NCI-H1105 treated with DMSO at 0.1 percent for 48 hours (cell line): ENCODE measurements at places on chromosomes 7 and 10.

- no peak for DNase-seq
Observed at GRCh38 chr7:8921807-8922206, 488.4 kb downstream of the NXPH1 start.

GRCh38 chr10:71887743-71888142 lies 36.7 kb upstream of the PSAP start:
- DNase-seq: no peak

DNA sequence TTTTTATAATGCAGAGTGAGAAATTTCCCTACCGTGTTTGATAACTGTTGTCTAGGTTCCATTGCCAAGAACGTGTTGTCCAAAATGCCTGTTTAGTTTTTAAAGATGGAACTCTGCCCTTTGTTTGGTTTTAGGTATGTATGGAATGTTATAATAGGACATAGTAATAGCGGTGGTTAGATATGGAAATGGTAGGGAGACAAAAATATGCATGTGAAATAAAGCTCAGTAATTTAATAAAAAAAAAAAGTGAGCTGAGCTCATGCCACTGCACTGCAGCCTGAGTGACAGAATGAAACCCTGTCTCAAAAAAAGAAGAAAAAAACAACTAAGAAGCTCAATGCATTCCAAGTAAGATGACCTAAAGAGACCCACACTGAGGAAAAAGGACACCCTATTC lies 72.9 kb downstream of the ZNF783 start:
- no peak for DNase-seq

DNA sequence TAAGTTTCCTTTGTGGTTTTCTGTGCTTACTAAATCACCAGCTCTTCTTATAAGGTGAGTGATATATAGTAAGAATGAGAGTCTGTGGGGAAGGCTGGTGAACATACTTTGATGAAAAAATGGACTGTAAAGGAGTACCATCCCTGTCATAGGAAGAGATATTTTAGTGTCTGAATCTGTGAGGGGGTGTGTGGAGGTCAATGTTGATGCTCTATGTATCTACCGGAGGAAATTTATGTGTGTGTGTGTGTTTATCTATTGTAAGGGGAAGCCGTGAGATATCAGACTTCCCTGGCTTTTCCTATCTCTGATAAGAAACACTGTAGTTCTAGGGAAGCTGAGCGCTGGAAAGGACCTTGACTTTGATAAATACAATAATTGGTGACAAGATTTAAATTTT lies 179.0 kb downstream of the PCDH15 start:
- no peak for DNase-seq

DNA sequence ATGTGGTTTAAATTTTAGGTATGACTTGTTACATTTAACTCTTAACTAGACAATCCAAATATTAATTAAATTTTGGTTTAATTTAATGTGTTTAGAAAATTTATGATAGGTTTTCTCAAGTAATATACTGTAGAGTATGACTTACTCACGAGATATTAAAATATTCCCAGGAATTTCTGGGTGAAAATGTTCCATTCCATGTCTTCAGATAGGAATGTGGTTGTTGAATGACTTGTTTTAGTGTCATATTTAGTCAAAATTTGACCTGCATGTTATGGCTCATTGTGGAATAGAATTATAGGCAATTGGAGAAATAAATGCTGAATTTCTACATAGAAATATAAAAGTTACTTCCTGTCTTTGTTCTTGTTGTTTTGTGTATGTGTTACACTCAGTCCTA lies 46.7 kb downstream of the SHOC2 start:
- DNase-seq: no peak

DNA sequence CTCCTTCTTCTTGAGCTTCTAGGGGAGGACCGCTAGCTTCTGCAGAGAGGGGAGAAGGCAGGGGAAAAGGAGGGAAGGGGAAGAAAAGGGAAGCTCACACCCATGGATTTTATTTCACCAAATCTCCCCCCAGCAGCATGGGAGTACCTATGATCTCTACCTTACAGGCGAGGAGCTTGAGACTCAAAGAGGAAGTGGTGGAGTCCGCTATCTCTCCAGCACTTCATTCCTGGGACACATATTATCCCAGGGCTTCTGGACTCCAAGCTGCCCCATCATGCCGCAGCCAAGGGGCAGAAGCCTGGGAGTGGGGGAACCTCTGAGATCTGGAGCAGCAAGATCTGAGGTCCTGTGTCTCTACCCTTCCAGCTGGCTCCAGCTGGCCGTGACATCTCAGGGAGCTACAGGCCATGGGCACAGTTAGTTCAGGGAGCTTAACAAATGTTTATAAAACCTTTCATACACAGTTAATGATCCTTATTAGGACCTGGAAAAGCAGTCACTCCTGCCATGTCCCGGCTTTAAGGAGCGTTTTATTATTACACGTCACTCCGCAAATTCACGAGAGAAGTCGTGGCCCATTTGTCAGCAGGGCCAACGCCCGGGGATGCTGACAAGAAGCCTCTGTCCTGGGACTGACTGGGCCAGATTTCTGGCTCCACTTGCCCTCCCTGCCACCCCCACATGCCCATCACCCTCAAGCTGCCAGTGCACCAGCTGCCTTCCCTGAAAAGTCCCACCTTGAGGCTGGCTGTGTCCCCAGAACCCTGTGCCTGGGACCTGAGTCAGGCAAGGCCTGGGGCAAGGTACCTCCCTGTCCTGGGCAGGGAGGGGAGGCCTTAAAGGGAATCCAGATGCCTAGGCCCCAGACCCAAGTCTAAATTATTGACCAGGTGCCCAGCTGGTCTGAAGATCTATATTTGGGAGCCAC lies 132.1 kb upstream of the ZMIZ1 start:
- DNase-seq: no peak

GRCh38 chr7:31478721-31479120 lies 35.2 kb upstream of the ITPRID1 start:
- no peak for DNase-seq

DNA sequence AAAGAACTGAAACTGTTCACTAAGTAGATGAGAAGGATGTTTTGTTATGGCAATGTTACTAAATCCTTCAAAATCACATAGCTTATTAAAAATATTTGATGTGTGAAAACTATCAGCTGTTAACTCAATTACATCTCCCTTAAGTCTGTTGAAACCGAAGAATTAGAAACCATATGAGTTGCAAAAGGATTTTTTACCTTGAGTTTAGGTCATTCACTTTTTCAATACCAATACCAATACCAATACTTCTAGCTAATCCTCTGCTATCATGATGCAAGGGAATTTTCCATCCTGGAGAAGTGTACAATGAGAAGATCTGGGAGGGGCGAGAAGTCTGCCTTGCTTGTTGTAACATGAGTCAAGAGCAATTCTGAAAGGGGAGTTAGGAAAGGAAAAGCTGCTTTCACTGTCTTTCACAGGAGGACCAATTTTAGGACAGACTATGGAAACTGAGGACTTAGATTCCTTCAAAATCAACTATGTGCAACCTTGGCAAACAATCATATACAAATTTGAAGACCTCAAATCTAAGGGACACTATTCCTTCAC lies 199.7 kb downstream of the IMMP2L start:
- DNase-seq: no peak

DNA sequence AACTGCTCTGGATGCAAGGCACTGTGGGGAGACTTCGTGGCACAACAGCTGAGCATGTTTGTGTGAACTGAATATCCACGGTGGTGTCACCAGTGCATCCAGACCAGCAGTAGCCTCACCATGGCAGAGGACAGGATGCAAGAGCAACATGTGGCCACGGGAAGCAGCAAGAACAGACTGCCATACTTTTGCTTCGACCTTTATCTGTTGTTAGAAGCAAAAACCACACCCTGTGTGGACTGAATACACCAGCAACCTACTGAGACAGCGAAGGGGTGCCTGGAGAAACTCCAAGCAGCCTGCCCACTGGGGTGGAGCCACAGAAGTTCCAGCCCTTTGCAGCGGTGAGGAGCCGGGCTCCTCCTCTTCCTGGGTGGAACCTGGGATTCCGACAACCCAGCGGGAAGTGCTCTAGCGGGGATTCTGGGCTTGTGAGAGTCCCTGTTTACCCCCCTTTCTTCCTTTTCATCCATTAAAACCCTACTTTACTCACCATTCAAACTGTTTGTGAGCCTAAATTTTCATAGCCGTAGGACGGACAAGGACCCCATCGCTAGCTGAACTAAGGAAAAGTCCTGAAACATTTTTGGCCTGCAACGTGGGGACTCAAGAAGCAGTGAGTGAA lies 584.9 kb downstream of the GRM8 start:
- DNase-seq: no peak

DNA sequence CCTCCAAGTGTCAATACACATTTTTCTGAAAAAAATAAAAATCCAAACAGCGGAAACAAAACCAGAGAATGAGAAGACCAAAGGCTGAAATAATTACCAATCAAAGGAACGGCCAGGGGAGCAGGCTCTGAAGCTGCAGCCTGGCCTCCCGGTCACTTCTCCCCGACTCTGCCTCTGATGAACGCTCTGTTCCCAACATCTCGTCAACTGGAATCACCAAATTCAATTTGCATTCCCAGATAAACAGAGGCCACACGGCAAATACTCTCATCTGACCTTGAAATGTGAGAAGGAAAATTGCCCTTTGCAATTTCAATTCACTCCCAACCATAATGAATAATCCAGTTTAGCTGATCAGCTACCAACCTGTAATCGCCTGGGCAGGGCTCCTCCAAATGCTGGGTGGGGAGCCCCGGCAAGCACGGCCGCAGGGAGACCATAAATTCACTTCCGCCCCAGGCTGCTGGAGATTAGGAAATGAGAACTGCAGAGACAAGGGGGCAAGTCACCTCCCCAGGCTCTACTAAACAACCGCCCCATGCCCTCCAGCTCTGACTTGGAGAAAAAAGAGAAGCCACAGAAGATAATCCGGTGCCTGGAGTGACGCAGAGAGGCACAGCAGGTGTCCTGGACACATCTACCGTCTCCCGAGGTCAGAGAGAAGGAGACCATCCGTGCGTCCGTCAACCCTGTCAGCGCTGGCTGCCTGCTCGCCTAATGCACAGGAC lies 153.2 kb downstream of the MAD1L1 start:
- DNase-seq: no peak

DNA sequence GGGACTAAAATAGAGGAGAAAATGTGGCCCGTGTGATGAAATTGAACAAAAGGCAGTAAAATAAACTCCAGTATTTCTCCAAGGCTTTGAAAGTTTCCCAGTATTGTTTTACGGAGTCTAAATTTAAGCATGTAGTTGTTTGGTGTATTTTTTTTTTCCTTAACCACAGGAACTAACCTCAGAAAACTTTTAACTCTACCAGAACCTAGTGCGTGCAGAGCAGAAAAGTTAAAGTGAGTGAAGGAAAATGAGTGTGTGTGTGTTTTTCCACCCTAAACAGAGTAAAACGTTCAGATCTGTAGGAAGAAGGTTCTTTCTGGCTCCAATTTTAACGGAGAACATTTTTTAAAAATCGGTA lies 812 bp downstream of the PROSER2 start:
- DNase-seq: no peak
